ENCODE measurements at places on chromosomes 11 and 22.

DNA sequence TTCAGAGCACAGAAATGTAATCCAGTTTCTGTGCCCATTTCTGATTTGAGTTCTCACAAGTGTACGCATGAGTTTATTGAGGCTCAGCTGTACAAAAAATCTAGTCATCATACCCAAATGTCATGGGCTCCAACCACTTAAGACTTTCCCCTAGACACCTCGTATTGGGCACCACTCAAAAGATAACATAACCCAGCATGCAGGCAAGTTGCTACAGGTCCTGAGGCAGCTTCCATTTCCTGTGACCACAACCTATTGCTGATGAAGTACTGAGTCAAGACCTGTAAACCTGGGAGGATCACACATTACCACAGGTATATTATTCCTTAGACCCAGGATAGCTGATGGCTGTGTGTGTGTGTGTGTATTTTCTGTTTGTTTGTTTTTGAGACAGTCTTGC, 95.2 kb downstream of the MRTFA start:
- no peak for DNase-seq

DNA sequence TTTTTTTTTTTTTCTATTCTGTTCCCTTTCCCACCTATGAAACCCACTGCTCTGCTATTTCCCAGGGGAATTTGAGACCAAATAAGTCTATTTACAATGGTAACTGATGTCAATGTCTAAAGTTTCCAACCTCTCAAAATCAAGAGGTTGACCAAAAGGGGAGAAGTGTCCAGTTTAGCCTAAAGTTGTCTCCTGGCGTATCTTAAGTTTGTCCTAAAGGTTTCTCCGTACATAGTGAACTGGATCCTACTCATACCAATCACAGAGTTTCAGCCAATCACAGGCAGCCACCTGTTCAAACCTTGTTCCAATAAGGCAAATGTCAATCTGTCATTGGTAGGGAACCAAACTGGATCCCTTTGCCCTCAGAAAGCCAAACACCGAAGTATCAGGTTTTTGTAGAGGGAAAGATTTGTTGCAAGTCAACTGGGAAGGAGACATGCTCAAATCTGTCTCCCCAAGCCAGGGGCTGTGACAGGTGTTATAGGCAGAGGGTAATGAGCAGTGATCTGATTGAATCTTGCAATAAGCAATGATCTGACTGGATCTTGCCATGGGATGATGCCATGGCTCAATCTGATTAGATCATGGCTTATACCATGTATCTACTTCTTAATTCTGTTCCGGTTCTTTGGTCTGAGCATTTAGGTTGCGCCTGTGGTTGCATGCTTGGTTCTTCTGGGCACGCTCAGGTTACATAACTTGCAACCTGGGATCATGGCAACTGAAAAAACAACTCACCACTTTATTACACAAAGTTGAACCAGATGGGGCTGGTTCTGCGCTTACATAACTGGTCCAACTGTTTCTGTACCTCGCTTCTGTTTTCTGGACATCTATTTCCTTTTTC, 1.1 kb upstream of the VPS37C start:
- no peak for DNase-seq

GRCh38 chr11:64854534-64855502, 10.4 kb upstream of the CDC42BPG start:
- DNase-seq = no peak

DNA sequence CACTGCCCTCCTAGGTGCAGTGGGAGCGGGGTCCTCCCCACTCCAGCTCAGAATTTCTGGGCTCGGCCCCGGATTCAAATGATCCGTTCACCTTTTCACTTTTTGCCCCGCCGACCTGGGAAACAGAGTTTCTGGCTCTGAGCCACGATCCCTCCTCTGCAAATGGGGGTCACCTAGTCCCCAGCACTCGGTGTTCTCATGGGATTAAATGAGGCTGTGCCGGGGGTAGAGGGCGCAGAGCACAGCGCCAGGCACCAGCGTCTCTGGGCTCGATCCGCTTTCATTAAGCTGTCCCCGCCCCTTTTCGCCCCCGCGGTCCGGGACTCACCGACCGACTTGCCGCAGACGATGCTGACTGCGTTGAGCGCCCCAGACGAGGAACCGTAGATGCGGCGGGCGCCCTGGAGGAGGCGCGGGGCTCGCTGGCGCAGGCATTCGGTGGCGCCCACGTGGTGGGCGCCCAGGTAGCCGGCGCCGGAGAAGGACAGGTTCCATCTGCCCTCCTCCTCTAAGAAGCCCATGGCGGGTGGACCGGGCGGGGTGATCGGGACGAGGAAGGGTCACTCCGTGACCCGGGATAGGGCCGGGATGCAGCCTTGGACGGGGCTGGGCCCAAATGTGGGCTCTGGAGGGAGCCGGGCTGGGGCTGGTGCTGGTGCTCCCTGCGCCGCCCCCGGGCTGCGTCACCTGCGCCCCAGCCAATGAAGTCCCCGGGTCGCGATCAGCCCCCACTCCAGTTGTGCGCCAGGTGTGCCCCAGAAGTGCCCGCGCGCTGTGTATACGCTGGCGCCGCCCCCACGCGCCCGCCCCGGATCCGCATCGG, at the start of gene PNPLA5:
Gene PNPLA5 (minus strand): TSS at position 654 of the 823 bp plus-strand sequence. CDS start 133 bp downstream, at position 521.
- DNase-seq = no peak

DNA sequence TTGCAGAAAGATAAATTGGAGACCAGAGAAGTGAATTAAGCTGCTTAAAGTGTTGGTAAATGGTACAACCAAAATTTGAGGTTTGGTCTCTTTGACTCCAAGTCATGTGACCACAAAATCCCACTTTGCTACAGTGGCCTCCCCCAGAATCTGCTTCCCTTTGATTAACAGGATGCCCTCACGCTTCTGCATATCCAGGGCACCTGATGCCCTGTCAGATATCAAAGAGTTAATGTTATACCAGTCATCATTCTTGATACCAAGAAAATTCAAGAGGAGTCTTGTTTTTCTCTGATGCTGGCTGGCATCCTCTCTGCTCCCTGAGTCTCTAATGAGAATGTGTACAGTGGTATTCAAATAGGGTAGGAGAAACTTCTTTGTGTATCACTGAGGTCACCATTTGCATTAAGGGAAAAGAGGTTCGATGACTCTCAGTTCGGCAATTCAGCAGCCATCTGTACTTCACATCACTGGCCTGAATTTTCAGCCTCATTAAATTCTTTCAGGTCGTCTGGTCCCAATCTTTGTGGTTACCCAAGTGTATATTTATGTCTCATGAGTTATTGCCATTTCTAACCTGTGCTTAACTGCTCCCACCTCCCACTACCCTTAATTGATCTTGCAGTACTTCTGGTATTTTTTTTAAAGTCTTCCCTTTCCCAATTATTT, 73.9 kb downstream of the BDNF start:
- no peak for DNase-seq

DNA sequence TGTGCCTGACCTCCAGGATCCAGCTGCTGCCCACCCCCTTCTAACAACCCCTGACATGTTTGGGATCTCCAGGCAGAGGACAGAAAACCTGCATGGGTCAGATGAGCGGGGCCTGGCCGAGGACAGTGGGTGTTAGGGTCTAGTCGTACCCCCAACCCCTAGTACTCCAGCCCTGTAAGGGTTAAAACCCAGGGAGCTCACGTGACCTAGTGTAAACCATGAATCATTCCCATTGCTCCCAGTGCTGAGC, 89.1 kb upstream of the CRYBB3 start:
- DNase-seq = no peak

DNA sequence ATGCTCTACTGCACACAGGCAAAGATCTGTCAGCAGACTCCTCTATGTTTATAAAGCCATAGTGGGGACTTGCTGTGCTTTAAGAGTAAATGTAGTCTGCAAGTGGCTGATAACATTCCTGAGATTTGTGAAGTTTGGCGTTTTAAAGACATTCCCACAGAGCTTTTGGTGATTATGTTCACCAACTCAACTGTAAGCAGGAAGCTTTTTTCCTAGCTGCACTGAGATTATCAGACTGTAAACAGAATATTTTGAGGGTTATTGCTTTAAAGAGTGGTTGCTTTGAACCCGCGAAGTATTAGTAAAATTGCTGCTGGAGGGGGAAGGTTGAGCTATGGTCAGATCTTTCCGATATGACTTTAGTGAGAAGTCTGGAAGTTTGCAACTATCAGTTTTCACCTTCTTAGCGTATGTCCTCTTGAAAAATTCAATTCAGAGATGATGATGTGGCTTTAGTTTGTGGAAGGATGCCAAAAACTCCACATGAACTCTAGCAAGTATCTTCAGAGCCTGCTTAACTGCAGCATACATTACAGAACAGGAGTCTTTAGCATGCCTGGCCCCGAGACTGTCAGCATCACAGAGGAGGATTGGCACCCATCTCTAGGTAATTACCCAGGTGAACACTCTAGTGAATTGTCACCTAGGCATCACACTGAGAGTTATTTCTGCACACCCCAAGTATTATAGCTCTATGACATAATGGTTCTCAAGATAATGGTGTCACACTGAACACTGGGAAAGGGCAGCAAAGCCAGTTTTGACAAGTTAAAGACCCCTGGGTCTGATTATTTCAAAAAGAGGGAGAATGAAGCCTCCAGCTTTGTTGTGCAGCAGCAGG, 89.9 kb downstream of the MTNR1B start:
- DNase-seq = no peak

DNA sequence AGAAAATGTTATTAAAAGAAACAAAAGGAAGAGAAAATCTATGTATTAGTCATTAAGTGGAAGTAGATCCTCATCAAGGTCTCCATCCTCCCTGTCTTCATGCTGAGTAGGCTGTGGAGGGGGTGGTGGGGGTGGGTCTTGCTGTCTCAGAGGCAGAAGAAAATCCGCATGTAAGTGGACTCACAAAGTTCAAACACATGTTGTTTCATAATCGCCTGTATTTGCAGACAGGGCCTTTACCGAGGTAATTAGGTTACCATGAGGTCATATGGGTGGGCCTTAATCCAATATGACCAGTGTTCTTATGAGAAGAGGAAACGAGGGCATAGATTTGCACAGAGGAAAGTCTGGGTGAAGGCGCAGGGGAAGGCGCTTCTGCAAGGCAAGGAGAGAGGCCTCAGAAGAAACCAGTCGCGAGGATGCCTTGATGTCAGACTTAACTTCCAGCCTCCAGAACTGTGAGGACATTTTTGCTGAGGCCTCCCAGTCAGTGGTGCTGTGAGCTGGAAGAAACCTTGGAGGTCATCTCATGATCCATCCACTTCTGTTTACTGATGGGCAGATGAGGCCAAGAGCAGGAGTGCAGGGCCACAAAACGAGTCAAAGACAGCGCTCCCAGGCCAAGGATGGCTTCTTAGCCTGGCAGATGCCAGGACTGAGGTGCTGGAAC, 49.3 kb upstream of the THY1 start:
- no peak for DNase-seq

DNA sequence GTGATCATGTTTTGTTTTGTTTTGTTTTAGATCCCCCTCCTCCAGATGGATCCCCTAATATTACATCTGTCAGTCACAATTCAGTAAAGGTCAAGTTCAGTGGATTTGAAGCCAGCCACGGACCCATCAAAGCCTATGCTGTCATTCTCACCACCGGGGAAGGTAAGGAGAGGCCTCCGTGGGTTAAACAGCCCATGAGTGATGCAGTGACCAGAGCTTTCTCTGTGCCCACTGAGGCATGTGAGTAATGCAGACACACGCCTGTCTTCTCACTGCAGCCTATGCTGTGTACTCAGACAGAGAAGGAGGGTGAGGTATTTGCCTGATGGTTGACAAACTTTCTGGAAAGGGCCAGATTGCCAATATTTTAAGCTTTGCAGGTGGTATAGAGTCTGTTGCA, 73.7 kb upstream of the OR4B1 start:
- no peak for DNase-seq

GRCh38 chr11:43575913-43576310, 104.6 kb upstream of the HSD17B12 start:
- no peak for DNase-seq

GRCh38 chr11:85590848-85591483, 36.2 kb downstream of the DLG2 start:
- DNase-seq = no peak

- DNase-seq = no peak
Observed at GRCh38 chr22:47165338-47166032, 403.0 kb downstream of the TBC1D22A start.

GRCh38 chr11:106208760-106209159, 131.3 kb downstream of the AASDHPPT start:
- no peak for DNase-seq

DNA sequence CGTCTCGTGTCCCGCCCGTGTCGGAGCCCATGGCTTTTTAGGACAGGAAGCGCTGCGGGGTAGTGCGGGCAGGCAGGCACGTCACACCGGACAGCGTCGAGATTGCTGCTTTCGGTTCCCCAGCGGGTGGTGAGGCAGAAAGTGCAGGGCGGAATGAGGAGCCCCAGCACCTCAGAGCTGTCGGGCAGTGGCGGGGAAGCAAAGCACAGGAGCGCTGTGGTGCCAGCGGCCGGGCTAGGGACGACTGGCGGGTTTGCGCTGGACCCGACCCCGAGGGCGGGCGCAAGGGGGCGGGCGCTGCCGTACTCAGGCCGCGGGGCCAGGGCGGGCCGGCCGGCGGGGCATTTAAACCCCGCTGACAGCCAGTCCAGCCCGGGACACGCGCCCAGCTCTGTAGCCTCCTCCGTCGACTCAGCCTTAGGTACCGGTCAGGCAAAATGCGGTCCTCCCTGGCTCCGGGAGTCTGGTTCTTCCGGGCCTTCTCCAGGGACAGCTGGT, at the start of gene SLC37A2:
Gene SLC37A2 (plus strand): TSS at position 375 of the 498 bp plus-strand sequence. CDS start 63 bp downstream, at position 438.
- DNase-seq = no peak

DNA sequence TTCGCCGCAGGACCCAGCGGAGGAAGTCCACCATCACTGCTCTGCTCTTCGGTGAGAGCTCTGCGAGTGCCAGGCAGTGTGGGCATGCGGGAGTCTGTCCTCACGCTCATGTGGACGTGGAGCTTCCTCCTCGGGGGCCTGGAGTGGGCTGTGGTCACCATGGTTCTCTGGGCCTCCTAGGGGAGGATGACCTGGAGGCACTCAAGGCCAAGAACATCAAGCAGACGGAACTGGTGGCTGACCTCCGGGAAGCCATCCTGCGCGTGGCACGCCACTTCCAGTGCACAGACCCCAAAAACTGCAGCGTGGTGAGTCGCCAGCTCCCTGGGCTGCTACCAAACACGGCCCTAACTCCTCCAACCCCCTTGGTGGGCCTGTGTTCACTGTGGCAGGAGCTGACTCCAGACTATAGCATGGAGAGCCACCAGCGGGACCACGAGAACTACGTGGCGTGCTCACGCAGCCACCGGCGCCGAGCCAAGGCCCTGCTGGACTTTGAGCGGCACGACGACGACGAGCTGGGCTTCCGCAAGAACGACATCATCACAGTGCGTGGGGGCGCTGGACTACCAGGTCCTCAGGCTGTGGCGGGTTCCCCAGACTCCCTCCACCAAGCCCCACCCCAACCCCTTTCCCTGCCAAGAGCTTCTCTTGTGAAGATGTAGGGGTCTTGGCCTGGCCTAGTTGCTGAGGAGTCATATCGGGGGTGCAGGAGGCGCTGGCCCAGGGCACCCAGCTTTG, 36.8 kb downstream of the SGSM3 start:
- no peak for DNase-seq

- no peak for DNase-seq
Observed at GRCh38 chr11:124898711-124899110, 1.0 kb upstream of the ROBO4 start.

GRCh38 chr22:48803948-48804810, 1023.5 kb downstream of the BRD1 start:
- no peak for DNase-seq

- DNase-seq = no peak
Observed at GRCh38 chr11:110472858-110473257, 43.1 kb downstream of the FDX1 start.

GRCh38 chr22:39311592-39312400, 7.6 kb downstream of the RPL3 start:
- no peak for DNase-seq
